ENCODE measurements at places on chromosomes 7 and 10.

- no peak for DNase-seq
Observed at GRCh38 chr10:44955413-44956070, 4.1 kb upstream of the RASSF4 start.

GRCh38 chr10:5013385-5013784 lies 9.7 kb upstream of the AKR1C2 start:
- DNase-seq, result no peak

DNA sequence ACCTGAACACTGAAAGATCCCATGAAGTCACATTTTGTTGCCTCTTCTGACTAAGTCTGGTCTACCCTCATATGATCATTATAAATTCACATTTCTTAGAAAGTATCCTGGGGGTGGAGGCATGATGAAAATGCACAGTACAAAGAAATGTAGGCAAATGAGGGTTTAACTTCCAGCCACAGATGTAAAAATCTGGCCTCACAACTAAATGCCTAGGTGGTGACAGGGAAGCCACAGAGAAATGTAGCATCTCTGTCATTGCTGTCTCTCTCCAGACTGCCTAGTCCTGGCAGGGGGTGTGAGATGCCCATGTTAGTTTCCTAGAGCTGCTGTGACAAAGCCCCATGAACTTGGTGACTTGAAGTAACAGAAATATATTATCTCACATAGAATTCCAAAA lies 395.9 kb downstream of the SORCS3 start:
- no peak for DNase-seq

DNA sequence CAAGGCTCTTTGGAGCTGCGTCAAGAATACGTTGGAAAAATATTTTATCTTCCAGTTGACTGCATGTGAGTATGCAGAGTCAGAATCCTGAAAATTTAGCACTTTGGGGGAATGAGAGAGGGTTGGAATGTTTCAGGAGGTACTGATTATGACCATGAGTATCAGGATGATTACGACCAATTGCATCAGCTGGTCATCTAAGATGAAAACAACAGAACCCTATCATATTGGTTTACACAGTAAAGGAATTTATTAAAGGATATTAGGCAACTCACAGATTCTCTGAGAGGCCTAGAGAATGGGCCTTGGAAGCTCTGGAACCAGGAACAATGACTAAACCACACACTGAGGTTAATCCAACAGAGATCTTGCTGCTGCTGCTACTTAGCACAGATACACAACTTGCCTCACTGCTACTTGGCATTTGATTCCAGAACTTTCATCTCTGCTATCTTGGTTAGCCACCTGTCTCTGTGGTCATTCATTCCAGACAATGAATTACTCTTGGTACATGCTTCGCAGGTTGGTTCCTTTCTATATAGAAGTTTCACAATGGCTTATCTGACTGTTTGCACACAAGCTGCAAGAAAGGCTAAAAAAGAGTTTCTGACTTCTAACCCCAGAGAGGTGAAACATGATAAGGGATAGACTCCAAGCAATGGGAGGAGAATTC lies 68.0 kb upstream of the CTTNBP2 start:
- no peak for DNase-seq

- no peak for DNase-seq
Observed at GRCh38 chr10:125003146-125003900, 61.4 kb downstream of the ZRANB1 start.
